ENCODE measurements at places on chromosomes 11 and 22.
A peak's percentile ranks its signal among the peaks of the same experiment; 100 is the strongest.

GRCh38 chr11:134800826-134801225 is 388.8 kb upstream of the B3GAT1 start:
- DNase-seq = no peak

DNA sequence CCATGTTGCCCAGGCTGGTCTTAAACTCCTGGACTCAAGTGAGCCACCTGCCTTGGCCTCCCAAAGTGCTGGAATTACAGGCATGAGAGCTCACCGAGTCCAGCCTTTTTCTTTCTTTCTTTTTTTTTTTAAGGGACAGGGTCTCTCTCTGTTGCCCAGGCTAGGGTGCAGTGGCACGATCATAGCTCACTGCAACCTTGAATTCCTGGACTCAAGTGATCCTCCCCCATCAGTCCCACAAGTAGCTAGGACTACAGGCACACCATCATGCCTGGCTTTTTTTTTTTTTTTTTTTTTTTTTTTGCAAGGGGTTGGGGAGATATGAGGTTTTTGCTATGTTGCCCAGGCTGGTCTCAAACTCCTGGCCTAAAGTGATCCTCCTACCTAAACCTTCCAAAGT is 78.5 kb downstream of the MRTFA start:
- DNase-seq = no peak

- DNase-seq = no peak
These were observed 7.1 kb upstream of the PYGM start for GRCh38 chr11:64766881-64767280.

GRCh38 chr22:37556710-37557109 is 3.6 kb upstream of the CDC42EP1 start:
- no peak for DNase-seq

GRCh38 chr11:66967670-66968425 is 7.3 kb upstream of the C11orf86 start:
- no peak for DNase-seq

- DNase-seq = no peak
These were observed 20.1 kb downstream of the SUN2 start for GRCh38 chr22:38735465-38736256.

DNA sequence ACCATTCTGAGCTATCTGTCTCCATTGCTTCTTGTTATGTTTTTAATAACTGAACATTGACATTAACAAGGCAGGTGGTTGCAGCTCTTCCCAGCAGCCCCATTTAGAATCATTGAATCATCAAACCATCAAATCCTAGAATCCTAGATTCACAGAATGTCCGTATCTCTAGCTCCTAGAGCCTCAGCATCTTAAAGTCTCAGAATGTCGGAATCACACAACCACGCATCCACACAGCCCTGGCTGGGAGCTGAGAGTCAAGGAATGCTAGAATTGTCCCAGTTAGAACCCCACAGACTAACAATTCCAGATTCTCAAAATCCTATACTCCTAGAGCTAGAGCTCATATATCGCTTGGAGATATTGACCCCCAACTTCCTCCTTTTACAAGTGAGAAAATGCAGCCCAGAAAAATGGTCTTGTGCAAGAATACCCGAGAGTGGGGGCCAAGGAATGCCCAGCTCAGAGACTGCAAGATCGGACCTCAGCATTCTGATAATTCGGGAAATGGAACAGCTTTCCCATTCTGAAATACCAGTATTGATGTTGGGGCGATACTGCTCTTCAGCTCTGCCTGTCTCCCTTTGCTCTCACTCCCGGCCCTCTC is 38.8 kb downstream of the PDE2A start:
- DNase-seq = no peak

DNA sequence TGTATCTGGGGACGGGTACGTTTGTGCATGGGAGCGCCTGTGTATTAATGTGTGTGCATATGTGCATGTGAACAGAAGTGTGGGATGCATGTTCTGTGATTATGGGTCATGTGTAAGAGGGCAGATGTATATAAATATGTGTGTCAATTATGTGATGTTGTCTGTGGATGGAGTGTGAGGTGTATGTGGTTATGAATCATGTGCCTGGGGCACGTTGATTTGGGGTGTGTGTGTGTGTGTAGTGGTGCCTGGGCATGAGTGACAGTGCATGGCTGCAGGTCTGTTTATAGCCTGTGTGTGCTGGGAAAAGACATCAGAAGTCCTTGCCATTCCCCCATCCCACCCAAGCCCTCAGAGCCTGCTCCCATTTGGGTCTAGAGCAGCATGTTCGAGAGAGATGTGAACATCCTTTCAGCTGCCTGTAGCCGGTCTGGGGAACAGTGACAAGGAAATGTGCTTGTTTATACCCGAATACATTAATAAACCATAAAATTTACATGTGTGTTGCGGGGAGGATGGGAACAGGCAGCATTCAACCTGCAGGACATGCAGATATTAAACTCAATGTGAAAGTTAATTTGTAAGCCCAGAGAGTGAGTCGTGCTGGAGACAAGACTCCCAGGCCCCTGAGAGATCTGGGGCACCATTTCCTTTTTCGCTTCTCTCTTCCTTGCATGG is 129.0 kb downstream of the NECTIN1 start:
- no peak for DNase-seq

DNA sequence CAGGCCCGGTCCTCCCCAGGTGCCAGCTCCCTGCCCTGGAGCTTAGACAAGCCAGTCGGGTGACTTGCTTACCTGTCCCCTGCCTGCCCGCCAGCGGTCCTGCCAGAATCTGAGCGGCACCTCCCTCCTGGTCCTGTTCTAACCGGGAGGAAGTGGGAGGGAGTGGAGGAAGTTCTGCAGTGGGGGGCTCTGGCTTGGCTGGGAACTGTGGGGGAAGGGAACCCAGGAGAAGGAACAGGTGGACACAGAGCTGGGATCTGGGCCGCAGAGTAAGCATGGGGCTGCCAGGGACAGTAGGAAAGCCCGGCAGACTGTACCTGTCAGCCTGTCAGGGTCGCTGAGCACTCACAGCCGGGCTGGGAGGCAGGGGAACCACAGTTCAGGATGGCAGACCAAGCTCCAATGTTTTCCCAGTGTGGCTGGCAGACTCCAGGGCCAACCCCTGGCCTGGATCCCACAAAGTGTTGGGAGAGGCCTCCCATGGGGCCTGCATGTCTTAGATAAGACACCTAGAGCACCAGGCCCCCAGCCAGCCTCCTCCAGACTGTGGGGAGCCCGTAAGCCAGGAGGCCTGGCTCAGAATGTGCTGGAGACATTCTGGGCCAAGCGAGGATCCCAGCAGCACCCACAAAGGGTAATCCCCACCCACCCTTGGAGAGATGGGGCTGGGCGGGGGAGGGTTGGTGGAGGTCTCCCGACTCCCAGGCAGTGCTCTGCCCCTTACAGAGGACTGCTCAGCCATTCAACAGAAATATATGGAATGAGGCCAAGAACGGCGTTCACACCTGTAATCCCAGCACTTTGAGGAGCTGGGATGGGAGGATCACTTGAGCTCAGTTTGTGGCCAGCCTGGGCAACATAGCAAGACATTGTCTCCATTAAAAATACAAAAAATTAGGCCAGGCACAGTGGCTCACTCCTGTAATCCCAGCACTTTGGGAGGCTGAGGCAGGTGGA is 2.3 kb downstream of the CYB5R3 start:
- no peak for DNase-seq

DNA sequence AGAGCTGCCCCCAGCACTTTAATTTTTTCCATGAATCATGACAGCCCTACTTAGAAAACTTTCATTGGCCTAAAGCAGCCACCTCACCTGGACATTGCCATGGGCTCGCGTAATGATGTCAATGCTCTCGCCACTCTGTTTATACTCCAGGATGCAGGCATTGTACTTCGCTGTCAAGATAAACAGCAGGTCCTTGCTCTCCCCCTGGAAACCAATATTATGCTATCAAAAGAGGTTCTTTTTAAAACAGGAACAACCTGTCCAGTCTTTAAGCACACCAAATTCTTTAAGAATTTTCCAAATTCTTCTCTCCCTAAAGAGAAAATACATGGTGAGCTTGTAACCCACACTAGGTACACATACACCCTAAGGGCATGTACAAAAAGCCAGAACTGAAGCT is 3.0 kb downstream of the DDB1 start:
- DNase-seq = no peak

DNA sequence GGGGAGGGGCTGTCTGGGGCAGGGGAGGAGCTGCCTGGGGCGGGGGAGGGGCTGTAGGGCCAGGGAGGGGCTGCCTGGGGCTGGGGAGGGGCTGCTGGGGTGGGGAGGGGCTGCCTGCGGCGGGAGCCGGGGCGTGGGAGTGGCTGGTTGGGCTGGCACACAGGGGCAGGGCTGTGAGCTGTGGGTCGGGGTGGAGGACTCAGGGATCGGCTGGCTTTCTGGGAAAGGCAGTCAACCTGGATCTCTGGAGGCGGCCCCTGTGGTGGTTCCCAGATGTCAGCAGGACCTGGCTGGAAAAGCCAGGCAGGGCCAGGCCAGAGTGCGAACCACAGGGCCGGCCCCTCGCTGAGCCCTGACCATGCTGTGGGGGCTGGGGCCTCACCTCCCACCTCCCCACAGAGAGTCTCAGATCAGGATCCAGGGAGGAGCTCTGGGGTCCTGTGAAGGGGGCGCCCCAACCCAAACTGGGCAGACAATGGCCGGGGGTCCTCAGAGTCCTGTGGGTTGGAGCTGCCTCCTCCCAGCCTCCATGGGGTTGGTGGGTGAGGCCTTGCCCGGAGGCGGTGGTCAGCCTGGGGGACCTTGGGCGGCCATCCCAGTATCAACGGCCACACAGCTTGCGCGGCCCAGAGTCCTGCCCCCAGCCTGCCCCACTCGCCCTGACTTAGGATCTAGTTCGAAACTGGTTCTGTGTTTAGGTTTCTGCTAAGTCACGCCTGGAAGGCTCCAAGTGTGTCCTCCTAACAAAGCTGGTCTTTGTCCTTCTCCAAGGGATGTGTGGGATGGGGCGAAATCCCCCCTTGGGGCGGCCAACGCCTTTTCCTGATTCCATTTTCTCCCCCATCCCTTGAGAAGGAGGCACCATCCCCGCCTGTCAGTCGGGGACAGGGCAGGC is 1.9 kb downstream of the MUC5B start:
- no peak for DNase-seq

GRCh38 chr11:62201376-62201775 is 7.1 kb upstream of the SCGB2A1 start:
- no peak for DNase-seq

DNA sequence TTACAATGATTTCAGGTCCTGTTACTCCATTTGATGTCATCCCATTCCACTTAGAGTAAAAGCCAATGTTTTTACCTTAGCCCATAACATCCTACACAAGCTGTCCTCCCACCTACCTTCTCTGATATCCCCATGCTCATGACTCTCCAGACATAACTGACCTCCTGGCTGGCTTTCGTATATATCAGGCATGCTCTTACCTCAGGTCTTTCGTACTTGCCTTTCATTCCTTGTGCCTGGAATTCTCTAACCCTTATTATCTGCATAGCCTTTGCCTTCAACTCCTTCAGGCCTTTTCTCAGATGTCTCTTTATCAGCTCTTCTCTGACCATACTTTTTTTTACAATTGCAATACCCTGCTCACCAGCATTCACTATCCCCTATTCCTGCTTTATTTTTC is 10.3 kb upstream of the CYB5R2 start:
- DNase-seq = no peak

DNA sequence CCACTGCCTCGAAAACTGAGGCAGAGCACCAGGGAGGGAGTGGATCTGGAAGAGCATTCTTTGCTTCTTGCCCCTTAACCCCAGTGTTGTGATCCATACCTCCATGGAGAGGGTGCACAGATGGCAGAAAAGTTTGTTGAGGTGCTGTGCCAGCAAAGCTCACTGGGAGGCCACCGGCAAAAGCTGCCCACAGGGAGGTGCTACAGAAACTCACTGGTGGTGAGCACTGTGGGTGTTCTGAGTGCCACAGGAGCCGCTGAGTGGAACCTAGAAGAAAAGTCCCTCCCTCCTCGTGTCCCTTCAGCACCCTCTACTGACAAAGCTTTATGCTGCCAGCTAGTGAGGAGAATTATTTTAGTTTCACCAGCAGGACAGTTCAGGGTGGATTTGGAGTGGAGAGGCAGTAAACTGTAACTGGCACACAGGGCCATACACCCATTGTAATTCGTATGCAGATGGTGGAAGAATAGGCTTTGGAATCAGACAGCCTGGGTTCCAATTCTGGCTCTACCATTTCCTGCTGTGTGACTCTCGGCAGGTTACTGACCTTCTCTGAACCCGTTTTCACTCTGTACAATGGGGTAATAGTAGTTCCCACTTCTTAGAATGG is 84.6 kb downstream of the SWAP70 start:
- peak; percentile 2 for DNase-seq

- no peak for DNase-seq
These were observed 87.2 kb downstream of the WNT7B start for GRCh38 chr22:45889539-45890350.

DNA sequence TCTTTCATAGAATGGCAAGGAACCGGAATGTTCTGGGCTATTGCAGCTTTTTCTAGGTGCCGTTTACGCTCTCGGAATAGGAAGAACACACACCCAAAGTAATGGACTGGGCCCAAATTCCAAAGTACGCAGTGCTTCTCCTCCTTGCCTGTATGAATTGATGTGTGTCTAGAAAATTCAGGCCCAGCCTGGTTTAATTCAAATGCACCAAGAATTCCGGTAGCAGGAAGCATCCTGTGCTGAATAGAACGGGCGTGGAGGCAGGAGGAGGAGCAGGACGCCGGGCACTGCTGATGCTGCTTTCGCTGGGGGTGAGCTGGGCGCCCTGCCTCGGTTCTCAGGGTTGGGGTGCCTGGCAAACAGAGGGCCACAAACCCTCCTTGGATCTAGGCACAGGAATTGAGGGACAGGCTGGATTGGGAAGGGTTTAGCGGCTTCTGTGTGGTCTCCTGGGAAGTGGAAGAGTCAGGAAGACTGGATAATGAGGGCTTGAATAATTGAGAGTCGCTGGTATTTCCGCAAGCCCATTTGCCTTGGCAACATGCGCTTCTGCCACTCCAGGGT is 2.0 kb downstream of the PARVB start:
- DNase-seq = no peak

- no peak for DNase-seq
These were observed 500.5 kb downstream of the FAM181B start for GRCh38 chr11:82233201-82233600.

- no peak for DNase-seq
These were observed 23.8 kb downstream of the SHISAL1 start for GRCh38 chr22:44288913-44289312.

GRCh38 chr11:45532546-45532945 is 132.9 kb downstream of the CHST1 start:
- DNase-seq = no peak

- DNase-seq = no peak
These were observed 15.9 kb downstream of the CRELD2 start for GRCh38 chr22:49934160-49934890.

- DNase-seq = no peak
These were observed 12.9 kb downstream of the PCSK7 start for GRCh38 chr11:117219001-117219400.

DNA sequence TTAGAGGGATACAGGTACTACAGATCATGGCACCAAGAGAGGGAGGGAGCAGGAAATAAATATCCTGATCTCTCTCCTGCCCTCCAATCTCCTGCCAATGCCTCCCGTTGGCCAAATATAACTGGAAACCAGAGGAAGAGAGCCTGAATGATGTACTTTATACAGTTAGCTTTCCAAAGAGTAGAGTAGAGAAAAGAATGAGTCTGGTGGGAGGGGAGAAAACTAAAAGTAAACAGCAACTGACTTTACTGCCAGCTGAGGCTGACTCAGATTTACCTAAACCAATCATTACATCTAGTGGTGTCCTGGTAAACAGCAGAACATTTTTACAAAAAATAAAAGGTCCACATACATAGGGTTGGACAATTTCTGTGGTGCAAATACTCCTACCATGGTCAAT is 5.1 kb downstream of the MPZL3 start:
- DNase-seq = no peak

GRCh38 chr11:34928268-34928959 is 12.0 kb downstream of the PDHX start:
- no peak for DNase-seq

GRCh38 chr11:73866586-73866996 is 10.1 kb downstream of the COA4 start:
- DNase-seq = no peak

- no peak for DNase-seq
These were observed 96.1 kb downstream of the SLC1A2 start for GRCh38 chr11:35323076-35323868.
